NCI-H526 treated with DMSO at 0.1 percent for 48 hours (cell line): ENCODE measurements at places on chromosomes 12 and 14.

DNA sequence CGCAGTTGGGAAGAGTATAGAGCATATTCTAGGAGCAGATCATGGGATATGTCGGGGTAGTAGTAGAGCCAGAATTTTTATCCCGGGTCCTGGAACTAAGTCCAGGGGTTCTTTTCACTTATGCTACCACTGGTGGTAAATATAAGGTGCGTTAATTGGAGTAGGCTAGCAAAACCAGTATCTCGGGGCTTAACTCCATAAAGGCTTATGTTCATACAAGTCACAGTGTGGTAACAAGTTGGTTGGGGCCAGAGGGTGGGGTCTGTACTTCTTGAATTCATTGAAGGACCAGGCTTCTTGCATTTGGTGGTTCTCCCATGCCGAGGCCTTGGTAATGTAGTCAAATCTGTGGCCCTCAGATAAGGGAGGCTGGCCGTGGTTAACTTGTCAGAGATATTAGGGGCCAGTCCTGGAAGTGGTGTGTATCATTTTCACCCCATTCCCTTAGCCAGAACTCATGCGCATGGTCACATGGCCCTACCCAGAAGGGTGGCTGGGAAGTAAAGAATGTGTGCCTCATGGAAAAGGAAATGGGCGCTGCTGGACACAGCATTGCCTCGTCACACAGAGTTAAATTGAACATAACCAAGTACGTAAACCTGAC, 1.5 kb upstream of the ZNF641 start:
- no peak for DNase-seq

GRCh38 chr12:22447223-22447622, 97.1 kb downstream of the C2CD5 start:
- DNase-seq: no peak

DNA sequence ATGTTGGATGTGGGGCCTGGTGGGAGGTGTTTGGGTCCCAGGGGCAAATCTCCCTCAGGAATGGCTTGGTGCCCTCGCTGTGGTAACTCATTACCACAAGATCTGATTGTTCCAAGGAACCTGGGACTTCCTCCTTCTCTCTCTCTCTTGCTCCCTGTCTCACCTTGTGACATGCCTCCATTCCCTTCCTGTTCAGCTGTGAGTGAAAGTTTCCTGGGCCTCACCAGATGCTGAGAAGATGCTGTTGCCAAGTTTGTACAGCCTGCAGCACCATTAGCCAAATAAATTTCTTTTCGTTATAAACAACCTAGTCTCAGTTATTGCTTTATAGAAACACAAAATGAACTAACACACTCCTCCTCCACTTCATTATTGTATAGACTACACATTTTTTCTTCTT, 759.8 kb upstream of the MDGA2 start:
- DNase-seq: no peak

DNA sequence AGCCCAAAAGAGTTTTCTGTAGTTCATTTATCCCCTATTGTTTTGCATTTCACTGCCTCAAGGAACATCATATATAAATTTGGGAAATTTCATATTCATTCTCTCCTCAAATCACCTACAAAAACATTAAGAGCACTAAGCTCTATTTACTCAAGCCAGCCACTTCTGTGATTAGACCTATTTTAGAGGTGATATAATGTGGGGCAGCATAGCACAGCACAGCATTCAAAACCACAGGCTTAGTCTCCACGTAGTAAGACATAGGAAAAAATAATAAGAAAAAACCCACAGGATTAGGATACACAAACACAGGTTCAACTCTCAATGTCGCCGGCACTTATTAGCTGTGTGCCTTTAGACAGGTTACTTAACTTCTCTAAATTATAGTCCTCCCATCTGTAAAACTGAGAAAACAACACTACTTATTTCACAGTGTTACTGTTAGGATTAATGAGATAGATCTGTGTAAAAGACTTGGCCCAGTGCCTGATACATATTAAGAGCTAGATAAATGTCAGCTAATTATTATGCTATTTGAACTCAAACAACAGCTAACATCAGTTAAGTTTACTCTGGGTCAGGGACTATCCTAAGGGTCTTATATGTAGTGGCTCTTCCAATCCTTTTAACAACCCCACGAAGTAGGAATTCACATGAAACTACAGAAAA, 20.3 kb downstream of the DCAF5 start:
- DNase-seq: no peak

GRCh38 chr12:37543131-37543965, 773.2 kb upstream of the ALG10B start:
- DNase-seq: no peak

DNA sequence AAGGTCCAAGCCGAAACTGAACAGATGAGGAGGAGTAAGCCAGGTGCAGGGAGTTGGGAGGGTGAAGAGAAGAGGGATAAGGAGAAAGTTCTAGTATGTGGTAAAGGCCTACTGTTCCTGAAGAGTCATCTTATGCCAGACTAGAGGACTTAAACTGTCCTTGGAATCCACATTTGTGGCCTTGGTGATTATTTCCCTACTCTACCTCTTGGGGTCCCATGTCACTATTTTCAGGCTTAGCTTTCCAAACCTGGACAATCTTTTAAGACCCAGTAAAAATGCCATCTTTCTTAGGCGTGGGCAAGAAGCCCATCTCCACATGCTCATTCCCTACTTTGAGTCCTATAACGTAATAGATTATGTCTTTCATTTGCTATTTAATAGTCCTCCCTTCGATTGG, 40.1 kb upstream of the CRY1 start:
- no peak for DNase-seq

- peak; percentile 51 for DNase-seq
These were observed 160.1 kb downstream of the EPS8 start for GRCh38 chr12:15629108-15629507.

DNA sequence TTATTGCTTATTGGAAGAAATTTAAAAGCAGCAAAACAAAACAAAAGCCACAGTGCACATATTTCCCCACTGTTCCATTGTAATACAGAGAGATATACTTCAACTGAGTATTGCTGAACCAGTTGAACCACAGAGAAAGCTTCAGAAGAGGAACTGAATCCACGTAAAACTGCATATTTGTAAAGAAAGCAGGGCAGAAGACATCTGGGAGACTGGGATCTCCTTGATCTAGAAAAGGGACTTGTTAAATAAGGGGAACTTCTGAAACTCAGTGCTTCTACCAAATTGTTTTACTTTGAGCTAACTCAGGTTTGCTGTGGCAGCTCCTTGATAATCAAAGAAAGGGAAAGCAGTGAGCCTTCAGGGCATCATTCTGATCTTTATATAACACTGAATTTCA, 411.1 kb upstream of the MDGA2 start:
- DNase-seq: no peak

DNA sequence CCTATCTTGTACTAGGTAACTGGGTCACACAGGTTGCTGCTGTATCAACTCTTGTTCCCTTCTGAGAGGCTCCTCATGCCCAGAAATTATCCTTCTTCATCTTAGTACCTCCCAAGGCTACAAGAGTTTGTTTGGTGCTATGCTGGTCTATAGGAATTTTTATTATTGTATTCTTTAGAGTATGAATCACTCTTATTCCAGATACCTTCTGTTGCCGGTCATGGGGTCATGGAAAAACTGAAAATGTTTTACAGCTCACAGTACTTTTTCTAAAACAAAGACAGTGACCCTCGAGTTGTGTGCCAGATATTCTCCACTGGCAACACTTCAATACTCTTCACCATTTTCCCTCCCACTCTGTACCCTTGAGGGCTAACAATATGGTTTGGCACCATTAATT, 1598.0 kb upstream of the TMEM132C start:
- no peak for DNase-seq

GRCh38 chr14:24607081-24607480, 2.4 kb downstream of the GZMH start:
- no peak for DNase-seq

GRCh38 chr12:6555018-6555691, 687 bp downstream of the IFFO1 start:
- DNase-seq: no peak

DNA sequence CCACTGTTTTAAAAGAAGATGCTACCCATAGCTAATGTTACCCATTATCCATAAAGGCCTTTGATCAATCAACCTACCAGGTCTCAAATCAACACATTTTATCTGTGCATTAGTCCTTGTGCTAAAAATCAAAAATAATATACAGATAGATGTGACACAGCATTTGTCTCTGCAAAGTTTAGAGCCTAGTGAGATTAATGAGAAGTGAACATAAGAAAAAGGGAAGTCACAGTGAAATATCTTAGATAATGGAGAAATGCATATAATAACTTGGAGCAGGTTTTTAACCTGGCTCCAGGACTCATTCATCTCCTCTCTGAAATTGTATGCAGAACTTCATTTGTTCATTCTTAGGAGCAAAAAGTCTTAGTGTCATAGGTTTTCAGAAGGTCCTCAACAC, 7.2 kb downstream of the PDE3A start:
- no peak for DNase-seq
